ENCODE measurements at places on chromosomes 1 and 21.

DNA sequence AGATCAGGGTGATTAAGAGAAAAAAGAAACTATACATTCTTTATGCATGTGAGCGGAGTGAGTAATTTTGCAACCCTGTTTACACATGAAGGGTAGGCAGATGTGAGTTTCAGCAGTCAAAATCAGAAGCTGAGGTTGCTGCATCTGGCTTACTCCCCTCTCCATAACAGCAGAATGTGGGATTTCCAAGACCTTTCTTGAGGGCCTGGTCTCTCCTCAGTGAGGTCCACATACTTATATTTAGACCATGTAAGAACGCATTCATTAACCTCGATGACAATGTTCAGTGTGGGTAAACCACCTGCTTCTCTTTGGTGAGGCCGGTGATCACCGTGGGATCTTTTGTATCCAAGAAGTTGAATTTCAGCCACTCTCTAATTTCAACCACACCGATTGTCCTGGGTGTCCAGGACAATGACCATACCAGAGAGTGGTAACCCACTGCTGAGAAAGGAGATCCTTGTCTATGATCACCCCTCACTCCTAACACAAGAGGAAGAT, 18.7 kb upstream of the RAP1A start:
- no peak for DNase-seq

GRCh38 chr1:2874607-2875480, 73.4 kb upstream of the TTC34 start:
- no peak for DNase-seq

GRCh38 chr1:164784960-164785359, 226.0 kb downstream of the PBX1 start:
- no peak for DNase-seq

DNA sequence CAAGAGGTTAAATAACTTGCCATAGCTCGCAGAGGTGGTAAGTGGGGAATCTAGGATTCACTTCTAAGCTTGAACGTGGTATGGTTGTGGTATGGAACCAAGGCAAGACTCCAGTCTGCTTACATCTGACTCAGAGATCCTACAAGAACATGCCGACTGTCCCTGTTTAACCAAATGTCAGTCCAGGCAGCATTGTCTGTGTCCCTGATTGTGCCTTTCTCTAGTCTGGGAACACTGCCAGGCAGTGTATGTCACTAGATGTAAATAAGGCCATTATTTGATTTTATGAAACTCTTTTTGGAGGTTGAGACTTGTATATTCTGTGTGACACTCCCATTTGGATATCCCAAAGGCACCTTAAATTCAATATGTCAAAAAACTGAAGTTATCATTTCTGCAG, 96.0 kb downstream of the NOS1AP start:
- no peak for DNase-seq

- DNase-seq, result peak; percentile 75
Measured at GRCh38 chr1:46401964-46402626, 8.0 kb downstream of the FAAH start.

DNA sequence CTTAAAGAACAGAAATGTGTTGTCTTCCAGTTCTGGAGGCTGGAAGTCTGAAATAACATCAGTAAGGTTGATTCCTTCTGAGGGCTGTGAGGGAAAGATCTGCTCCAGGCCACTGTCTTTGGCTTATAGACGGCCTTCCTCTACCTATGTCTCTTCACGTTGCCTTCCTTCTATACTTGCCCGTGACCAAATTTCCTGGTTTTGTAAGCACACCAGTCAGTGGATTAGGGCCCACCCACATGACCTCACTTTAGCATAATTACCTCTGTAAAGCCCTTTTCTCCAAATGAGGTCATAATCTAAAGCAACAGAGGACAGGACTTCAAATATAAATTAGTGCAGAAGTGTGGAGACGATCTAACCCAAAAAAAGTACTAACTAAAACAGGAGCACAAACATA, 231.6 kb downstream of the NRIP1 start:
- no peak for DNase-seq

GRCh38 chr1:25944986-25945385, 38.8 kb upstream of the STMN1 start:
- no peak for DNase-seq

Data from tibial nerve (tissue), 4 donors.